ENCODE measurements at places on chromosomes 6 and 20.

DNA sequence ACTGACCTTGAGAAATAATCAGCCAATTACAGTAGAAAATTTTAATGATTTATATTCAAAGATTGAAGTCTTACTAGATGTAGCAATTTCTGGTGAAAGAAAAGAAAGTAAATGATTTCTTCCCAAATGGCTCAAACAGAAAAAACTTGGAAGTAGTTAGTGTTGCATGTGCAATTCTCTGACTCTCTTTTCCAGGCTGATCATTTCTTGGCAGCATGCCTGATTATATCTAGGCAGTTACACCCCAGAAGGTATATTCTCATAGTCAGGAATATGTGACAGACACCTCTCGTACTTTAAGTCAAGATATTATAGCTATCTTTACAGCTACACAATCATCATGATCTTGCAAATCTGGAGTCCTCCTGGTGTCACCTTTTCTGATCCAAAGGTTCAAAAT lies 122.9 kb downstream of the PDE7B start:
- no peak for DNase-seq

GRCh38 chr20:49999329-49999728 lies 16.5 kb downstream of the SNAI1 start:
- DNase-seq, result no peak

DNA sequence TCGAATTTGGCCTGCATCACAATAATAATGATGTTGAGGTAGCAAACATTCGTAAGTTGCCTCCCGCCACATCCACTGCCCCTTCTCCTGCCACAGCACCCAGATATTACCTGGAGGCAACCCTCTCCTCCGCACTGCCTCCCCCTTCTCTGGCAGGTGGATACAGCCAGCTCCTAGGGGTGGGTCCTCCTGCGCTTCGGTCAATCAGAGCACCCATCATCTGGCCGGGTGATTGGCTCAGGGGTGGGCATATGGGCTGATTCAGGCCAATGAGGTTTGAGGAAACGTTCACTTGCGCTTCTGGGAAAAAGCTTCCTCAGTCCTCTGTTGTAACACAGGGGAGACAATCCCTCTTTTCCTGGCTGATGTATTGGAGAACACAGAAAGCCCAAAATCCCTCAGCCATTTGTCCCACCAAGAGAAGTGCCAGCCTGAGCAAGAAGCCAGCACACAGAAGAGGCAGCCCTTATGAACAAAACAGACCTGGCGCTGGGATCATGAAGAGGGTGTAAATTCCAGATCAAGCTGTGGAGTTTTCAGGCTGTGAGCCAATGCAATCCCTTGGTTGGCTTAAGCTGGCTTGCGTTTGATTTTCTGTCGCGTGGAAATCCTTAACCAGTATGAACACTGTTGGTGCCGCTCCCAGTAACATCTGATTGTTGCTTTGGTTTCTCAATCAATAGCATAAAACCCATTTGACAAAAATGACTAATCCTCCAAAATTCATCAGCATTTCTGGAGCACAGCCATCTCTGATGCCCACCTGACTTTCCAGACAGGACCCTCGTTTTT lies 82.2 kb downstream of the PRDM1 start:
- no peak for DNase-seq

GRCh38 chr6:4504700-4505099 lies 271.5 kb upstream of the CDYL start:
- no peak for DNase-seq

DNA sequence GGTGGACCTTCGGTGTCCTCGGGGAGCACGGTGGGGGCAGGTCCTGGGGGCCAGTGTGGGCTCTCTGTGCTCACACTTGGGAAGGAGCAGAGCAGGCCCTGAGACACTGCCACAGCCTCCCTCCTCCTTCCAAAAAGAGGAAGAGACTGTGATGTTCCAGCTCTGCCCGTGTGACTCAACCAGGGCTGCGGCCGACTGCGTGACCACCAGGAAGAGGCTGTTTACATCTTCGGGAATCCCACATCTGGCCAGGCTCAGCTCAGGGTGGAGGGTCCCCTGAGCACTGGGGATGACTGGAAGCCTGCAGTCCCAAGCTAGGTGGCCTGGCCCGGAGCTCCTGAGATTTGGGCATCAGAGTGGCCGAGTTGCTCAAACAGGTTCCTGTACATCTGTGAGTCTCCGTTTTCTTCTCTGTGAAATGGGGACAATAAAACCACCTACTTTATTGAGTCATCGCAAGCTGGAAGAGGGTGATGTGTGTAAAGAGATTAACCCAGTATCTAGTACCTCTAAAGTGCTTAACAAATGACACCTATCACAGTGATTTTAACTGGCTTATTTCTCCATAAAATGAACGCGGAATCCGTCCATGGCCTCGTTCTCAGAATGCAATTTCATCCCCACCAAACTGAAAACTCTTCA lies 242.1 kb downstream of the DLL1 start:
- no peak for DNase-seq

DNA sequence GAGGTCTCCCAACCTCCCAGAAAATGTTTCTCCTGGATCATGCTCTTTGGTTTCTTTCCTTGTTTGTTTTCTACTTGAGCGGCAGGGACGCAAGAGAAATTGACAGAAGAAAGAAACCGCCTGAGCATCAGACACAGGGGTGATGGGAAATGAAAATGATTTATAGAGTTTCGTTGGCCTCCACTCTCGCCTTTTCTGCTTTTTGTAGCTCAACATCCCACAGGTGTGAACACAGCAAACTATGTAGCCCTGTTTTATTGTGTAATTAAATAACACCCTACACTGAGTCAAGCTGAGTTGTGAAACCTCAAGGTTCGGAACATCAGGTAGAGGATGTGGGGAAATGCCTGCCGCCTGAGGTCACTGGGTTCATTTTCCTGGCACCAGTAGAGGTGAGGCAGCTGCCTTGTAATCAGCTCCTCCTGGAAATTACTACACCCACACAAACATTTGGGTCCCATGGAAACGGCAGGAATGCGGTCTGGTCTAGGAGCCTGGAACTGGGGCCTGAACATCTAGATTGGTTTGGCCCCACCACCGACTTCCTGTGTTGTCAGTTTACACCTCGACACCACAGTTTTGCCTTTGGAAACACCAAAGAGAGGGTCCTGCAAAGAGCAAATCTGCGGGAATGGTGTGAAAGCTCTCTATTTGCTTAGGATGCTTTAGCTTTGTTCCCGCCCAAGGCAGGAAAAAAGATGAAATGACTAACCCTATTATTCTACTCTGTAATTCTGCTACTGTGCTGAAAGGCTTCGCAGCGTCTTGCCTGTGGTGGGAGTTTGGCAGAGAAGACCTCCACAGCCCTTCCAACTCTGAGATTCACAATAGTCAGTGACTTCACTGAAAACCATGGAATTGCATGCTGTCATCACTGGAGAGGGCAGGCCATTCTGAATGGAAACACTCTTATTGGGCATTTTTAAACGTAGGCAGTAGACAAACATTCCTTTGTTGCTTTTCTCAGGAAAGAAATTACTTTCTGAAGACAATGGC lies 53.0 kb downstream of the ADAT2 start:
- DNase-seq, result peak; percentile 3

DNA sequence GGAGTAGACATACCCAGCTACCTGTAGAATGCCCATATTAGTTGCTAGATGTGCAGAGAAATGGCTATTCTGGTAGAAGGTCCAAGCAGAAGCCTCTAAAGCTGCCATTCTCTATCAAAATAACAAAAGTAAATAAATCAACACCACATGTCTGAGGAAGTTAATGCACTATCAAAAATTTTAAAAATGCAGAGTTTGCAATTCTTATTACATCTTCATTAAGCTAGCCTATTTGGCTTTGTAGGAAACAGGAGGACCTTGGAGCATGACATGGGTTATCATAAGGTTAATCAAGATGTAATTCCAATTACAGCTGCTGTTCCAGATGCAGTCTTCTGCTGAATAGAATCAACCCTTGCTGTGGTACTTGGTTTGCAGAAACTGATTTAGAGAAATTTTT lies 188.4 kb downstream of the TBX18 start:
- no peak for DNase-seq

DNA sequence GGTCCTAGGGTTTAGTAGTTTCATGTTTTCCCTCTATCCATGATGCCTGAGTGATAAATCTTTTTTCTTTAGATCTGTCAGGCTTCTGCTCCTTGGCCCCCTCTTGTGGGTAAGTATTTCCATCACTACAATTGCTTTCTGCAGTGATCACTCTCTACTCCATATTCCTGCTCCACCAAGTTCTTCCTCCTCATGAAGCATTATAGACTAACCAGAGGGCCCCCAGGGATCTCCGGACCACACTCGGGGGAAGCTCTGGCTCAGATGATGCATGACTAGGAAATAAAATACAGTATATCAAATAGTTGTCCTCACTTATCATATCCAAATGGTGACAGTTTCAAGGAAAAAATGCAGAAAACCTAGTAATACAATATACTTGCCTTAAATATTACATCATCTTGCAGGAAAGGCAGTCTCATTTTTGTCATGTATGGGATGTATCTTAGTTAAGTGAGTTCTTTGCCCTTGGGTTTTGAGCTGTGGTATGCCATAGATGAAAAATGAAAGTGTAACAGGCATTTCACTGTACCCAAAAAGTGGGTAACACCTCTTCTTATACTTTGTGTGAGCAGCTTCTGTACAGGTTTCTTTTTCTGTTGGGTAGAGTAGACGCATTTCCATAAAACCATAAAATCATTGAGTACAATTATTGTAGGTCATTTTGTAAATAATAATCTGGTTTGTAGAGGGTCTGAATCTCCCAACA lies 200.9 kb upstream of the EYA4 start:
- no peak for DNase-seq

- DNase-seq, result peak; percentile 40
Measured at GRCh38 chr6:24357336-24358218, at the start of gene DCDC2. Gene DCDC2 (minus strand): TSS chr6:24358059. CDS start chr6:24357750, 309 bp downstream.

GRCh38 chr20:61671559-61671958 lies 394.1 kb downstream of the TAF4 start:
- DNase-seq, result no peak

DNA sequence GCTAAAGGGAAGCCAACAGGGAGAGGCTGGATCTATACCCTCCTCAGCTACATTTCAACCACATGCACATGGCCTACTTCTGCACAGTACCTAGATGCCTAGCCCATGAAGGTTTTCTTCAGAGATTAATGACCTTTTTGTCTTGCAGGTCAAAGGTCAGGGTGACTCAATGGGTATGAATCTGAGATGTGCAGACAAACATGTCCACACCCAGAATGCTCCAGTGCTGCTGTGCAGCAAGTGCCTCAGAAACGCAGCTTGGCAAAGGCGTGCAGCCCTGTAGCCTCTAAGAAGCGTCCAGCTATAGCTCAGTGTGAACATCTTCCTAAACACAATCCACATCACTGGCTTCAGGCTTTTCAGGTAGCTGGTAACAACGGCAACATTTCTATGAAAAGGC lies 24.4 kb downstream of the MAP1LC3A start:
- no peak for DNase-seq

DNA sequence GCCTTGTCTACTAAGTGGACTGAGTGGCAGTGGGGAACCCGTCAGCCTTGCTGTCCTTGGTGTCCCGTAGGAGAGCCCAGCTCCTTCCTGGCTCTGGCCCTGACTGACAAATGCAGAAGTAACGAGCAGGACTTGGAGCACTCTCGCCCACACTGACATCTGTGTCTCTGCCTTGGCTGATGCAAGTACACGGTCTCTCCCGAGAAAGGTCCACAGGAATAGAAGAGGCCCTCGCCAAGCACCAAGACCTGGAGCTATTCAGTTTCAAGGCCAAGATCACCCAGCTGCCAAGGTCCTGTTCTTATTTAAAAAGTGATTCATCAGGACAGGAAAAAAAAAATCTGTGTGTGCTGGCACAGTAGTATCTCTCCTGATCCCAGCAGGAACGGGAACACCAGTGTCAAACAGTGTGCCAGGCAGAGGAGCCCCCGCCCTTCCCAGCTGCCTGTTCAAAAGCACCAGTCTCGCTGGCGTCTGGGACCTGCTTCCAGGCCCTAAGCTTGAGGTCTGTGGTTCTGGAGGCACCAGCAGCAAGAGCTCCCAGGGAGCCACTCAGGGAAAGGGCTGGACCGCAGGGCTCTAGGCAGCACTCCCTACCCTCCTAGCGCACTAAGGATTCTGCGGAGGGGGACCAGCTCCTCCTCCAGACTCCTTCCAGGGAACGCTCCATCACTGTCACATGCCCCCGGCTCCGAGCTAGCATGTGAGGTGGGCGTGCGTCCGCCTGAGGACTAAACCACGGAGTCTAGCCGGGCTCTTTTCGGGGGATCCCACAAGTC lies 376.9 kb downstream of the RNGTT start:
- DNase-seq, result no peak

GRCh38 chr6:30122515-30122914 lies 9.6 kb upstream of the TRIM31 start:
- no peak for DNase-seq

DNA sequence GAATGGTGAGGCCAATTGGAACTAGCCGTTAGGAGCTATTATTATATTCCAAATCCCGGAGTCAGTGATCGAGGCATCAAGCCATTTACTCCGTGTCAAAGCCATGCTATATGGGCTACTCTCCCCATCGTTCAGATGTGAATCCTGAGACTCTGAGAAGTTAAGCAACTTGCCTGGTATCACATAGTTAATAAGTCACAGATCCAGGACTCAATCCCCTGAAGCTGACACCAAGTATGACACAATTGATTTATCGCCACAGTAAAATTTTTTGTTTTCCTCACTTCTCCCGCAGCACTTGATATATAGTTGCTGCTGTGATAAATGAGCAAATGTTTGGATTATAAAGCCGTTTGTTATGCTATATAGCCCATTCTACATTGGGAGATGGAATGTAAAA lies 50.8 kb upstream of the TSHZ2 start:
- DNase-seq, result no peak

DNA sequence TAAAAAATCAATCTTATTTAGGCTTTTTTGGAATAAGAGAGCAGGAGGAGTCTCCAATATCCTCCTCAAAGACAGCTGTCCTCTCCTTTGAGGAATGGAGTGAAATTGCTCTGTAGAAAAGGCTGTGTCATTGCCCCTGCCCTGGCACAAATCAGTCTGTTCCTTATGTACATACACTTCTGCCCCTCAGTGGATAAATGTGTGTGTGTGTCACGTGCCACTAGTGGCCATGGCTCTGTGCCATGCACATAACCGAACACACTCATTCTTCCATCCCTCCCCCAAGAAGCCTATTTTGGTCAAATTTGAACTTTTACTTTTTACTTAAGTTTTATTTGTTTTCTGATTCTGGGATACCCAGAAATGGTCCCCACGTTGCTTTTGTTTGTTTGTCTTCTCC lies 49.2 kb downstream of the ANKS1A start:
- DNase-seq, result no peak

- no peak for DNase-seq
Measured at GRCh38 chr6:6892744-6893583, 214.8 kb upstream of the RREB1 start.

GRCh38 chr6:154569156-154569862 lies 58.8 kb upstream of the CNKSR3 start:
- no peak for DNase-seq

- no peak for DNase-seq
Measured at GRCh38 chr6:4268171-4268570, 132.8 kb upstream of the ECI2 start.
